Amniotic epithelial cell (primary cell): ENCODE measurements at places on chromosomes 1 and 21.

GRCh38 chr1:95072117-95072516, 634 bp downstream of the ALG14 start:
- no peak for DNase-seq

DNA sequence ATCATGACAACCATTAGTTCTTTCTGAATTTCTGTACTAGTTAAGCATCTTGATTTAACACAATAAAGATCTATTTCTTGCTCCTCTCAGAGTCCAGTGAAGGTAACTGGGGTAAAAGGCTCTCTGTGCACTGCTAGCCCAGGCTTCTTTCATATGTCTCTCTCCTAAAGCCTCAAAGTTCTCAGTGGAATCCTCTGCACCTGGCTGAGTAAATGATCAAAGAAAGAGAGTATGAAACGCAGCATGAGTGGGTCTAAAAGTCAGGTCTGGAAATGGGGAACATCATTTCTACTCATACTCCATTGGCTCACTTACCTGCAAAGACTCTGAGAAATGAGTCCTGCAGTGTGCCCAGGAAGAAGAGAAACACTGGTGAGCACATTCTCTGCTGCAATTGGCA, 418.5 kb downstream of the PTPRC start:
- DNase-seq, result no peak

- peak; percentile 20 for DNase-seq
Observed at GRCh38 chr1:45765999-45766792, 15.7 kb upstream of the IPP start.

DNA sequence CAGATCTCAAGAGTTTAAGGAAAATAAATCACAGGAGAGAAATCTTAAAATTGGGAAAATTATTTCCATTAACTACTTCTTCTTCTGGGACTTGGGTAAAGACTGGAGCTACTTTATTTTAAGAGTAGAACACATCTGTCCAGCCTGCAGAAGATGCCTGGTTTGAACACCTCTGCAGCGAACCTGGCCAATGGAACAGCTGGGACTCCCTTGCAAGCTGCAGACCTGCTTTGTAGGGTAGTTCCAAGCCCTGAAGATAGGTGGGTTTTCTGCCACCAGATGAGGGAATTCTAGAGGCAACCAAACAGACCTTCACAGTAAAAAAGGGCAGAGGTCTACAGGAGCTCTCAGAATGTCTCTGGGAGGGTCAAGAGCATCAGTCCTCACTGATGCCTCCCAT, 86.5 kb upstream of the CACNA1E start:
- DNase-seq, result no peak

DNA sequence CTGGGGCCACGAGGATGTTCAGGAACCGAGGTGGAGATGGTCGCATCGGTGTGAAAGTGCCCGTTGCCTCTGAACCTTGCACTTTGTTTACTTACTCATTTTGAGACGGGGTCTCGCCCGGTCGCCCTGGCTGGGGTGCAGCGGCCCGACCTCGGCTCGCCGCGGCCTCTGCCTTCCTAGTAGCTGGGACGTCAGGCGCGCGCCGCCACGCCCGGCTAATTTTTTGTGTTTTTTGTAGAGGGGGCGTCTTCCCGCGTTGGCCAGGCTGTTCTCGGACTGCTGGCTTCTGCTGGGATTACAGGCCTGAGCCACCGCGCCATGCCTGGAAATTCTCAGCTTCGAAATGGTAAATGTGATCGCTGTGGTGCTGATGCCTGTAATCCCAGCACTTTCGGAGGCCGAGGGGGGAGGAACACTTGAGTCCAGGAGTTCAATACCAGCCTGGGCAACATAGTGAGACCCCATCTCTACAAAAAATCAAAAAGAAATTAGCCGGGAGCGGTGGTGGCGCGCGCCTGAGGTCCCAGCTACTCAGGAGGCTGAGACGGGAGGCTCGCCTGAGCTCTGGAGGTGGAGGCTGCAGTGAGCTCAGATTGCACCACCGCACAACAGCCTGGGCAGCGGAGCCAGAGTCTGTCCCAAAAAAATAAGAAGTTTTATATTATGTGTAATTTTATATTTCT, 684 bp upstream of the MRPL20 start:
- DNase-seq, result peak; percentile 43

GRCh38 chr1:14994148-14994547, 159.4 kb upstream of the TMEM51 start:
- no peak for DNase-seq

GRCh38 chr1:242523719-242524570, 552 bp downstream of the PLD5 start:
- DNase-seq, result peak; percentile 37

DNA sequence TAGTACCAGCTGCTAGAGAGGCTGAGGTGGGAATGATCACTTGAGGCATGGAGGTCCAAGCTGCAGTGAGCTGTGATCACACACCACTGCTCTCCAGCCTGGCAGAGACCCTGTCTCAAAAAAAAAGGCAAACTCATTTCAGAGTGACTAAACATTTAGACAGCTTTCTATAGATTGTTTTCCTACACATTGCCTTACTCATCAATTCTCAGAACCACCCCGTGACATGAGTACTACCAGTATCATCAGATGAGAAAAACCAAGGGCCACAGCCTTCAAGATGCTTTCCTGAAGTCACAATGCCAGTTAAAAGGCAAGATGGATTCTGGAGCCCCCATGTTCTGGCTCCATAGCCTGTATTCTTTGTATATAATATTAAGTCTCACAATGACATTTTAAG, 22.4 kb upstream of the SMPDL3B start:
- DNase-seq, result no peak

GRCh38 chr1:168266644-168267186, 14.0 kb upstream of the TBX19 start:
- DNase-seq, result no peak

DNA sequence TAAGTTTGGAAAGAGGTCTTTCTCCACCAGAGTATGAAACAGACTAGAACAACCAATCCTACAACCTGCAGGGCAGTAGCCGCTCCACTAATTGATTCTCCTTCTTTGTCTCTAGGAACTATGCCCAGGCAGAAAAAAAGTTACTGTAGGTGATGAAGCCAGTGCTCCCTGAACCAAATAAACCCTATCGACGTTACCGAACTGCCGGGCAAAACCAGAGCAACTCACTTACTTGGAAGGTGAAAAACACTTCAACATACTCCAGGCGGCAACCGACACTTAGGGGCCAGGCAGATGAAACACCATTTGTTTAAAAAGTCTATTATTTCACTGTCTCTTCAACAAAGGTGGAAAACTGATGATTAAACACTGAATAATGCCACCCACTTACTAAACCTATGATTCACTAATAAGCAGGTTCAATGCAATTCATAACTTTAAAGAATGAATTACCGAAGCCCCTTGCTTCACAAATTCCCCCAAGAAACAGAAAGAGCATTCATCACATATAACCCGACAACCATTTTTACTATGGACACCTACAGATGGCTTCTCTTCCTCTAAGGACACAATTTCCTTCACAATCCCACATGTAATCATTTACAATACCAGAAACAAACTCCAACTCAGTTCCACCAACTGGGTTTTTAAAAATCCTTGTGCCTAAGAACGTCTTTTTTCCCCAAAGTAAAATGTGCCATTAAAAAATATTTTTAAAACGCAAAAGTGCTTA, 1.6 kb downstream of the NRIP1 start:
- peak; percentile 31 for DNase-seq

DNA sequence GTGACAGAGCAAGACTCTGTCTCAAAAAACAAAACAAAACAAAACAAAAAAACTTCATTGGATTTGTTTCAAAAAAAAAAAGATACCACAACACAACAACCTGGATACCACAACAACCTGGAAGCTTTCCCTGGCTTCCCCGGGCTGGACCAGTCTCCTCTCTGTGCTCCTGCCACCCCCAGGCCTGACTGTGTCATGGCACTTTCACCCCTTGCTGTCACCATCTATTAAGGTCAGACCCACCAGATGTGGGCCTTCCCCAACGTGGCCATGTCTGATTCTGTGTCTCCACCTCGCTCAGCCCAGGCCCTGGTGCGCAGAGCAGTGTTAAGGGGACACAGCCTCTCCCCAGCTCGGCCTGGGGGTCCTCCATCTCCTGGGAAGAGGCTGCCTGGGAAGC, 28.3 kb upstream of the ACOT11 start:
- DNase-seq, result no peak

DNA sequence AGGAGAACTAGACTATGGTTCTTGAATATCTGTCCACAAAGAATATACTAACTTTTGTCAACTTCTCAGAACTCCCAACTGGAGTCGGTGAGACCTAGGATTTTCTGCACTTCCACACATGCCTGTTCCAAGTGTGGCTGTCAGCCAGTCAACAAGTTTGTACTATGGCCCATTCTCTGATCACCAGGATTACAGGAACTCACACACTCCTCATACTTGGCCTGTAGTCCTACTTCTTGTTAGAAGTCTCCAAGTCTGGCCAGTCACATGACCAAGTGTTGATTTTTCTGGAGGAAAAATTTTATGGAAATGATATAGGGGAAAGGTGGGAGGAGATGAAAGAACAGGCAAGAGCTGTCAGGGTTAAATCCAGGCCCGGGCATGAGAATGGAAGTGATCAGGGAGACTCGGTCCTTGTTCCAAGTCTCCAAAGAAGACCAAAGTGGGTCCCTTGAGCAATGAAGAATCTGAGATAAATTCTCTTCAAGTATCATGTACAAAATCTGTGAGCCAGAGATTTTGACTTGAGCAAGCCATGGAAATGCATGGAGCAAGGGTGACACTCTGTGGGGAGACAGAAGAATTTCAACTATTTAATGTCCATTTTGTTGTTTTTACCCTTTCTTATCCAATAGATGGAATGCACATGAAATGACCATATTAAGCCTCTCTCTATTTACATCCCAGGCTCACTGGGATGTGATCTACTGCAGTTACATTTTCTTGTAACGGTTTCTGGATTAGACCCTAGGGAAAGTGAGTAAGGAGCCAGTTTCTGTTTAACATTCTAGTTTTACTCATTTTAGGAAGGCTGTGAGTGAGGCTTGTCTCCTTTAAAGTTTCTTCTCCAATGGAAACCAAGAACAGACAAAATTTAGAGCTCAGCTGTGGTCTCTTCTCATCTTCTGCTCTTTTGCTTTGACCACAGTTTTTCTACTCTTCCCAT, 320.9 kb downstream of the ASTN1 start:
- DNase-seq, result no peak

- DNase-seq, result no peak
Observed at GRCh38 chr1:78673120-78673519, 23.5 kb downstream of the IFI44 start.

DNA sequence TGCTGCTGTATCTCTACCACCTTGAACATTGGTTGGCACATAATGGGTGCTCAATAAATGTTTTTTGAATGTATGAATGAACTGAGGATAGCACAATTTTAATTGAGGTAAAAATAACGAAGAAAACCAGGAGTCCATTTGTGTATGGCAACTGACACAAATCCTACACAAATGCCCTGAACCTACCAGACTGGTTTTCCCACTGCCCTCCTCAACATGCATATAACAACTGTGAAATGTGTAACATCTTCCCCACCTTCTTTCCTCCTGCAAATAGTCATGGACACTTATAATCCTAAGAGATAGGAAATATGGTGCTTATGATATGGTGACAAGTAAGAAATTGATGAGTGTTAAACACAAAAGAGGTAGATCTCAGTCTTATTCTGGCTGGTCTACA, 9.9 kb upstream of the LMO4 start:
- DNase-seq, result no peak

- peak; percentile 100 for DNase-seq
Observed at GRCh38 chr1:100631015-100631551, 88.5 kb upstream of the VCAM1 start.

DNA sequence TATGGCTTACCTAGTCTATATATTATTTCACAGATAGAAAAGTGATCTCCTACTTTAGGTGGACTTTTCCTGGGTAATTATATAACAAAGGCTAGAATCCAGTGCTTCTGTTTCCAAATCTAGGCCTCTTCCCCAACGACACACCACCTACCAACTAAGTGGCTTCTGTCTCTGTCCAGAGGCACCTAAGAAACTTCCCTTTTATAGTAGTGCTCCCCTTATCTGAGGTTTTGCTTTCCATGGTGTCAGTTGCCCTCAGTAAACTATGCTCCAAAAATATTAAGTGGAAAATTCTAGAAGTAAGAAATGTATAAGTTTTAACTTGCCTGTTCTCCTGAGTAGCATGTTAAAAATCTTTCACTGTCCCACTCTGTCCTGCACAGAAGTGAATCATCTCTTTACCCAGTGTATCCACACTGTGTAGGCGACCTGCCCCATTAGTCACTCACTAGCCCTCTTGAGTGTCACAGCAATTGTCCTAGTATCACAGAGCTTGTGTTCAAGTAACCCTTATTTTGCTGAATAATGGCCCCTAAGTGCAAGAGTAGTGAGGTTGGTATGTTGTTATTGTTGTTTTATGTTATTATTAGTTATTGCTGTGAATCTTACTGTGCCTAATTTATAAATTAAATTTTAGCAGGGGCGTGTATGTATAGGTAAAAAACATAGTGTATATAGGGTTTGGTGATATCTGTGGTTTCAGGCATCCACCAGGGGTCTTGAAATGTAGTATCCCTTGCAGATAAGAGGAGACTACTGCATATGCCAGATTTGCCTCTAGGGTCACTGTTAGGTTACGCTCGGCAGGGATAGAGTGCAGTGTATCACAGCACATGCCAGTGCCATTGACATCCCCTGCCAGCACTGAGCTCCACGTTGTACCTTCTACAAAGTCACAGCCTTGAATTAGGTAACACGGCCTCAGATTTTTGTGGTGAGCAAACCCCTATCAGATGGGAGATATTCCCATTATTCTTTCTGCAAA, 14.7 kb upstream of the CD53 start:
- DNase-seq, result no peak

- DNase-seq, result peak; percentile 94
Observed at GRCh38 chr1:205748403-205749233, 1.4 kb downstream of the NUCKS1 start.

GRCh38 chr21:44914176-44914874, 6.4 kb downstream of the ITGB2 start:
- no peak for DNase-seq

GRCh38 chr1:168498159-168498631, 45.6 kb downstream of the XCL2 start:
- peak; percentile 79 for DNase-seq

GRCh38 chr21:26614251-26614650, 41.2 kb upstream of the CYYR1 start:
- DNase-seq, result no peak

- no peak for DNase-seq
Observed at GRCh38 chr1:107952989-107953388, 12.0 kb downstream of the VAV3 start.

DNA sequence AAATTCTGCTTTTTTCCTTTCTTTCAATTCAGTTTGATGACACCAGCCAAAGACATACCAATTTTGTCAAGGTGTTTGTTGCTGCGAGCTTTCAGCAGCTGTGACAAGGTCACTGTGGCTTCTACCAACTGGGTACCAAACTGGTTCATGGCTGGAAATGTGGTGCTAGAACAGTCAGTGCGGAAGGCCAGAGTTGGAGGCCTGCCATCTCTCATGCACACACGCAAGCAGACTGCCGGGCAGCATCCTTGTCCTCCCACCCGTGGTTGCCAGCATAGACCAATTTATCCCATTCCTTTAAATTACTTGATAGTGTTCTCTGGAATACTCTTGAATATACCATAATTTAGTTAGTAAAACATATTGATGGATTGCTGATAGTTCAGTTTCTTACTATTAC, 79.9 kb upstream of the GPR52 start:
- DNase-seq, result no peak
